ENCODE measurements at places on chromosomes 4 and X. TPM values are rescaled to one million over a fixed set of nuclear protein-coding genes. Genes with fewer than 3 reads are reported as not detected.

Gene MGST2
- 1.0 TPM for total RNA-seq

Gene SHROOM4
- total RNA-seq = not detected

Gene NONO
- total RNA-seq = 314 TPM

Gene HDX
- total RNA-seq = 0.72 TPM

Gene SPATA18
- not detected for total RNA-seq

Gene HAND2
- total RNA-seq = not detected

Gene HPGDS
- 0.41 TPM for total RNA-seq

Gene UCHL1
- 0.41 TPM for total RNA-seq

Gene NKAP
- total RNA-seq = 15.9 TPM

Gene ARHGEF6
- total RNA-seq = 83.4 TPM

Gene XG
- total RNA-seq = not detected

Gene IL2
- total RNA-seq = 2.0 TPM

Gene UGT2B15
- not detected for total RNA-seq

Gene VCX3A
- total RNA-seq = not detected

Gene PRR32
- not detected for total RNA-seq

Gene VCX3B
- total RNA-seq = not detected
